Skin of body (tissue), 3 donors: ENCODE measurements at places on chromosomes 16 and 17.
A peak's percentile ranks its signal among the peaks of the same experiment; 100 is the strongest.

DNA sequence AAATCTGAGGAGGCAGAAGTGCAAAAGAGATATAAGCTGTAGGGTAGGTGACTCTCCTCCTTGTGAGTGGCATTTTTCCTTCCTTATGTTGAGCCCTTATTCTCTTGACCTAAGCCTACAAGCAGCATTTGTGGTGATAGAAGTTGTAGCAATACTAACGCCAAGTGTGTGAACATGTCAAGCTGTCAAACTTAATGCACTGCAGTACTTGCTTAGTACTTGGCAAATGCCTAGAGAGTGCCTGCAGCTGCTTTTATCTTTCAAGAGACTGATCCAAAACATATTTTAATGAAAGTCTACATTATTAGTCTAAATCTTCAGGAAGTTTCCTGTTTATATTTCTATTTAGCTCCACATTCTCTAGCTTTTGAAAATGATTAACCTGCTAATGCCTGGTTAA, 83.2 kb downstream of the CNTNAP4 start:
- DNase-seq = peak; percentile 23

GRCh38 chr17:76176701-76177574, 35.9 kb upstream of the FOXJ1 start:
- DNase-seq = no peak

DNA sequence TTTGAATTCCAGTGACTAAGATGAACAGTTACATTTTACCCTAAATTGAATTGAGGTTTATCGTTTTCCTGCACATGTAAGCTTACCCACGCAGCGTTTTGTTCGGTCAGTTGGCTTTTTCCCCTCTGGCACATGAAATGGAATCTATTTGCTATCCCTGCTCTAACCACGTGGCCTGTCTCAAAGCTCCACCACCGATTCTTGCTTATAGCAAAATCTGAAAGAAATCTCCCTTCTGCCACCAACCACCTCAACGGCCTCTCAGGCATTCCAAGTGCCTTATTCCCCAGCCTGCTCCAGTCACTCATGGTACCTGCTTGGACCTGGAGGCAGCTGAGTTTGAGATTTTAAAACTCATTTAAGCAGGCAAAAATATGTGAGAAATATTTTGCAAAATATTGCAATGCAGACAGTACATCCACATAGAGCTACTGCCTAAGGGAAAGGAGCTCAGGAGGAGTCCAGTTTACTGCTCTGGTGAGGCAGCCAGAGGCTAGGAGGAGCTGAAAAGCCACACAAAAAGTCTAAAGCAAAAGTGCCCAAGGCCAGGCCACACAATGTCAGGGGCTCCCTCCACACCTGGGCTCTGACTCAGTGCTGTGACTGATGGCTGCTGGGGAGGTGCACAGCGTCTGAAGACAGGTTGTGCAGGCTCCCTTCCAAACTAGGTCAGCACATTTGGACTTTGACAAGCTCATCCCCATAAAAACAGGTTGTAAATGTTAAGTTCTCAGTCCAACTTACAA, 26.4 kb downstream of the ARHGAP17 start:
- peak; percentile 19 for DNase-seq

- no peak for DNase-seq
Observed at GRCh38 chr16:58187665-58188421, 10.1 kb downstream of the CSNK2A2 start.

DNA sequence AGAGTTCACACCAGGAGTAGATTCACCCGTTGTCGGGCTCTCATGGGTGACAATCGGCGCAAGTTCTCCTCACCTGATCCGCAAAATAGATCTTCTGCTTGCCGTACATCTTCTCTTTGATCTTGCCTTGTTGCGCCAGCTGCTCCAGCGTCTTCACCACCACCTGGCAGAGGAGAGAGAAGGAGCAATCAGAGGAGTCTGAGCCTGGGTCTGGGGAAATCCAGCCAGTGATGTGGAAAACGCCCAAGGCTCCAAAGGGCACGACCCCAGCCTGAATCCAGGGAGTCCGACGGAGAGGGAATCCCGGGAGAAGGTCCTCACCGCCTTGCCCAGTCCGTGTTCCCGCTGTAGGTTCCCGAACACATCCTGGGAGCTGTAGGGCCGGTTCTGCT, 393 bp downstream of the PSMC3IP start:
- no peak for DNase-seq

- peak; percentile 56 for DNase-seq
Observed at GRCh38 chr16:66605177-66605978, 874 bp downstream of the CMTM3 start.

DNA sequence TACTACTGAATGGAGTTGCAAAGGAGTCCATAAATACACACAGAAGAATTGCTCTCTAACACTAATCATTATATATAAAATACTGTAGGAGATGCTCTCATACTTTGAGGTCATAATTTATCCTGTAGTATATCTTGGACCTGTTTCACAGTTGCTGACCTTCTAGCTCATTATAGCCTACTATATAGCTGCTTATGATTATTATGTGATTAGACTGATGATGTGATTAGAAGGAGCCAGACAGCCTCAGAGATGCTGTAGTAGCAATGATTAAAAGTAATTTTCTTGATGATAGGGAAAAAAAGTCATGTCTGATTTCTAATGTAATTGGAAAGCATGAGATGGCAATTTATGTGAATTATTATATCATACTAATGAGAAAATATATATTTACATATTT, 455.7 kb downstream of the CNTNAP4 start:
- DNase-seq = no peak

GRCh38 chr16:56910654-56911539, 21.0 kb upstream of the HERPUD1 start:
- DNase-seq = no peak

- DNase-seq = no peak
Observed at GRCh38 chr17:21106316-21106715, 20.4 kb upstream of the DHRS7B start.

GRCh38 chr16:24146518-24146917, 109.6 kb upstream of the CACNG3 start:
- no peak for DNase-seq

DNA sequence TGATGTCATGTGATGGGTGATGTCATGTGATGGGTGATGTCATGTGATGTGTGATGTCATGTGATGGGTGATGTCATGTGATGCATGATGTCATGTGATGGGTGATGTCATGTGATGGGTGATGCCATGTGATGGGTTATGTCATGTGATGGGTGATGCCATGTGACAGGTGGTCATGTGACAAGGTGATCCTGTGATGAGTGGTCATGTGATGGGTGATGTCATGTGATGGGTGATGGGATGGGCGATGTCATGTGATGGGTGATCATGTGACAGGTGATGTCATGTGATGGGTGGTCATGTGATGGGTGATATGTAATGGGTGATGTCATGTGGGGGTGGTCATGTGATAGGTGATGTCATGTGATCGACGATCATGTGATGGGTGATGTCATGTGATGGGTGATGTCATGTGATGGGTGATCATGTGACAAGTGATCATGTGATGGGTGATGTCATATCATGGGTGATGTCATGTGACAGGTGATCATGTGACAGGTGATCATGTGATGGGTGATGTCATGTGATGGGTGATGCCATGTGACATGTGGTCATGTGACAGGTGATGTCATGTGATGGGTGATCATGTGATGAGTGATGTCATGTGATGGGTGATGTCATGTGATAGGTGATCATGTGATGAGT, 17.2 kb downstream of the CD300LB start:
- peak; percentile 80 for DNase-seq

DNA sequence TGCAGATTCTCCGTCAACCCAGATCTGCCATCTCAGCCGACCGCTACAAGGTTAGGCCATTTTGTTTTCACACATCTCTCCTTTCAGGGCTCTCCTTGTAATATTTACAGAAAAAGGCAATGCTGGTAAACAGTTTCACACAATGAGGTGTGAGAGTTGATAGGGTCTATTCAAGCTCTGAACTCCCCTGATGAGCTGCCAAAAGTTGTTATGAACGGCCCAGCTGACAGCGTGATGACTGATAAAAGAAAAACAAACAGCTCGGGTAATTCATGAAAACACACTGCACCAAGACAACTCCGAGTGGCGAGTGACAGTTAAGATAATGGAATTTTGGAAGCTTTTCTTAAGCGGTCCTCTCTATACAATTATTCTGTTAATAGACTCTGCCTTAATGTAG, 68.1 kb upstream of the IRX5 start:
- no peak for DNase-seq

DNA sequence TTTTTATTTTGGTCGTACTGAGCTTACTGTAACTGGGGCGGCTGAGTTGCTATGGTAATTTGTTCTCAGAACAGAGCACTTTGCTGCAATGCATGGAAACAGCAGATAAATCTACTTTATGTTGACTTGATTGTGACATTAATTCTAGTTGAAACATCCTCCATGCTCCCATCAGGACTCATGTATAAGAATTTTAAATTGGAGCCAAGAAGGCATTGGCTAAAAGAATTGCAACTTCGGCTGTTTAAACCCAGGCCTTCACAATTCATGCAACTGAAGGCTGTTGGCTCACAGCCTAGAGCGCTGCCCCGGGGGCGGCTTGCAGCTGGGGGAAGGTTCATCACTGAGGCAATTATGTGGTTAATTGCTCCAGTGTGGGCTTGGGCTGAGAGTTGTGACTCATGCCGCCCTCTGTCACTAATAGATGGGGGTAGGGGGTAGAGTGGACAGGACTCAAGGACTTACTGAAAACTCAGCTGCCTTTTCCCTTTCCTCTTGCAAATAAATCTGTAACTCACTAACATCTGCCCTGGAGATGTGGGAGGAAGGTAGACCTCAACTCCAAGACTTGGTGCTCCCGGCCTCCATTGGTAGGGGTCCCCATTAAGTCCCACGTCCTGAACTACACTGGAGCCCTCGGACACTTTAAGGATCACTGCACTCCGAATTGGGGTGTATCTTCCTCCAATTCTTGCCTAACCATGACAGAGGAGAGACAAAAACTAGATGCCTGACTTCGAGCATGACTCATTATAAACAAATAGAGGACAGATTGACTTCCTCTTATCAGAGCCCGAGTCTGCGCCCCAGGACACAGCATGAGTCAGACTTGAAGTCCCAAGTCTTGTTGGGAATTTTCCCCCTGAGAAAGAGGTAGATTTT, 37.5 kb downstream of the ERCC4 start:
- peak; percentile 80 for DNase-seq

- DNase-seq = no peak
Observed at GRCh38 chr16:27748868-27749546, 199.1 kb downstream of the KATNIP start.

DNA sequence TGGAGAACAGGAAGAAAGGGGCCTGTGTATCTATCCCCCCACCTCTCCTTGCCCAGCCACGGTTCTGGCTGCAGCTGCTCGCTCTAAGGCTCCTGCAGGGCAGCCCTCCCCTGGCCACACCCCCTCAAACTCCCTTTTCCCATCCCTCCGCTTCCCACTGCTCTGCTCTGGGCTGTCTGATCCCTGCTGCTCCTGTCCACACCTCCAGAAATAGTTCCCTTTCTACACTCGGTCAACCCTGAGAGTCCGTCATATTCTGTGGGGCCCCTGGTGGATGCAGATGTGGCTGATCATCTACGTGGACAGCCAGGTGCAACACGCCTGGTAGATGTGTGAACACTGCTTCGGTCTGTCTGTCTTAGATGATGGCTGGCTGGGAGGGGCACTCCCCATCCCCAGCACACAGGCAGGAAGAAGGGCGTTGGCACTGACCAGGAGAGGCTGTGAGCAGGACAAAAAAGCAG, 19.3 kb upstream of the KRT19 start:
- DNase-seq = no peak

GRCh38 chr16:11972128-11972527, 4.4 kb upstream of the SNX29 start:
- DNase-seq = no peak

- no peak for DNase-seq
Observed at GRCh38 chr17:73311428-73311780, 397 bp downstream of the CDC42EP4 start.

GRCh38 chr17:5099271-5099670, 12.4 kb downstream of the ZNF232 start:
- DNase-seq = no peak

DNA sequence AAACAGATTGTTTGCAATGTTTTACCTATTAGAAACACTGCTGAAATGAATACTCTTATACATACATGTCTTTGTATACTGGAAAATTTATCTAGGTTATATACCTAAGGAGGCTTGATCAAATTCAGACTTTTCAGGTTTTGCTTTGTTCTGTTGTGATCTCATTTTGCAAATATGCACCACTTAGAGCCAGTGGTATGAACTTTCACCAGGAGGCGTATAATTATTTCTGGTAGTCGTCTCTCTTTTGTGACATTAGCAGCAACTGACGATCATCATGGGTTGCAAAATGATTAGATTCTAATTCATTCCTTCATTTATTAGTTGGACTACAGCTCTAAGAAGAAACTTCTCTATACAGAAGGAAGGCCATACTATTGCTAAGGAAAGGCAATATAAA, 26.9 kb downstream of the AP1G1 start:
- no peak for DNase-seq

DNA sequence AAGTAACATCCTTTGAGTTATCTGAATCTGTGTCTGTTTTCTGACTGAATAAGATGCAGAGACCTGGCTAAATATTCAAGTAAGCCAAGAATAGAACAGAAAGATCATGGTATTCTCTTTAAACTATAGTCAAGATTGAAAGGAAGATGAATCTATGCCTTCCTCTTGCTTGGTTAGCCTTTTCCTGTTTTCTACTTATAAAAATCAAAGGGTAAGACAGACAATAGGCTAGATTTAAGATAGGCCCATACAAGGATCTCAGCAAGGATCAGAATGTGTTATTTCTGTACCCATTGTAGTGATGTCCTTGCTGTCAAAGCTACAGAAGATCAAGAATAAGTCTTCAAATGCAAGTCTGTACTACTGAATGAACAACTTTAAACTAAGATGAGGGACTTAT, 7.0 kb upstream of the CDR2 start:
- no peak for DNase-seq

DNA sequence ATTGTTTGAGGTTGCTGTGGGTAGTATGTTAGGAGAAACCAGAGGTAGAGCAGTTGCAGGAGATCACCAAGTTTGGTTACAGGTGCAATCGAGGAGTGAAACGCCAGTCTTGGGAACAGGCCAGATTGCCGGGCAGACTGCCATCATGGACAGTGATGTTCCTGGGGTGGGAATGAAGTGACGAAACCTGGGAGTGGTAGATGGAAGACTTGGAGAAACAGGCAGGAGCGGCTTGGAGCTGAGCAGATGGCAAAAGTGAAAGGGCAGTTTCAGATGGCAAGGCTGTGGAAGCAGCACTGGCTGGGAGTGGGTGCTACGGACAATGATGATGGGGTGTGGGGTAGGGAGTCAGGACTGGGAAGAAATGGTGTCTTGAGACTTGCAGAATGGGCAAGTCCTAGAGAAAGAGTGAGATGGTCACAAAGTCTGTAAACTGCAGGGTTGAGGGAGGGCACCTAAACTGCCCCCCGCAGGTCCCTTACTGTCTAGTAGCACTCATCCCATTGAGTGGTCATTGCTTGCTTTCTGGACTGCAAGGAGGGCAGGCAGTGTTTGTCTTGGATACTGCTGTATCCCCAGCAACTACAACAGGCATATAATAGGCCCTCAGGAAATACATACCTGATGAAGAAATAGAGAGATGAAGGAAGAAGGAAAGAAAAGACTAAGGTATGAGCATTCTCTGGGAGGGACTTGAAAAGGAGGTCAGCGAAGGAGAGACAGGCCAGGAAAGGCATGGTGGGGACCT, 29.5 kb upstream of the ULK2 start:
- DNase-seq = no peak

GRCh38 chr17:35738519-35739133, 7.2 kb downstream of the RASL10B start:
- DNase-seq = no peak

GRCh38 chr16:83847371-83848225, 39.8 kb downstream of the HSBP1 start:
- DNase-seq = no peak
